ENCODE measurements at places on chromosomes 4 and X. TPM values are rescaled to one million over a fixed set of nuclear protein-coding genes. Genes with fewer than 3 reads are reported as not detected.

YIPF7 gene
- total RNA-seq: not detected

SMIM14 gene
- 26.1 TPM for total RNA-seq

FGF13 gene
- 1.2 TPM for total RNA-seq

CENPE gene
- 1.3 TPM for total RNA-seq

KLB gene
- total RNA-seq: under 0.01 TPM

STAP1 gene
- not detected for total RNA-seq

TRPC5OS gene
- not detected for total RNA-seq

FREM3 gene
- not detected for total RNA-seq

HELQ gene
- 10.1 TPM for total RNA-seq

GPC3 gene
- 0.26 TPM for total RNA-seq

ZAR1 gene
- not detected for total RNA-seq

PSAPL1 gene
- 0.26 TPM for total RNA-seq

HTN3 gene
- total RNA-seq: not detected

GRCh38 chr4:117400039-117400835, 314.9 kb upstream of the TRAM1L1 start:
- peak; percentile 80 for DNase-seq

- no peak for DNase-seq
Measured at GRCh38 chr4:25050370-25051078, 19.8 kb upstream of the LGI2 start.

DNA sequence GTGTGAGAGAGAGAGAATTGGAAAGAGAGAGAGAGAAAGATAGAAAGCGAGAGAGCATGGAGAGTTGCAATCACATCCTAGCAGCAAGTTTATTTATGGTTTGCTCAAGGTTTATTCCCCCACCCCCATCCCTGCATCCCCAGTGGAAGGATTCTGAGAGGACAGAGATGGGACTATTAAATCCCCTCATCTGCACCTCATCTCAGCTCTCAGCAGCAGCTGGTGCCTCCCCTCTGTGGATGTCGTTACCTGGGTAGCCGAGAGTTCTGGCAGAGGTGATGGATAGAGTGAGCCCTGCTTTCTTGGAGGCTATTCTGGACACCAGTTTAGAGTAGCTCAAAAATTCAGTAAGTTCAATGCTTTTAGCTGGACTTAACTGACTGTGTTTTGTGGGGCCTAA, 132.0 kb upstream of the RAI2 start:
- no peak for DNase-seq

GRCh38 chrX:153625271-153626024, 21.6 kb upstream of the DUSP9 start:
- no peak for DNase-seq

DNA sequence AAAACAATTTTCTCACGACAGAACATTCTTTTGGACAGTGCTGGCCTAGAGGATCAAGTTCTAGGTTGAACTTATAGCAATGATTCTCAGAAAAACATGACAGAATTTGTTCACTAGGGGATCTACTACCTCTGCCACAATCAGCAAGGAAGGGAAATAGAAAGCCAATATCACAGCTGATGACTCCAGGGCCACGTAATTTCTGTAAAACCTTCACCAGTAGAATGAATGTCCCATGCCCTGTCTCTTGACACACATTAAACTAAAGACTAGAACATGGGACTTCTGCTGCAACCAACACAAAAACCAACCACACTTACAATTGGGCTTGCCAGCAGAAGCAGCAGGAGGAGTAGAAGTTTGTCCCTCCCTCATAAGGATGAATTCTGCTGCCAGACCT, 86.0 kb upstream of the NPFFR2 start:
- DNase-seq: no peak

GRCh38 chr4:143358923-143359643, 22.4 kb downstream of the GAB1 start:
- DNase-seq: peak; percentile 94

- peak; percentile 27 for DNase-seq
Measured at GRCh38 chrX:116384406-116384954, 51.9 kb upstream of the SLC6A14 start.

GRCh38 chrX:151754047-151754429, 19.5 kb downstream of the CNGA2 start:
- peak; percentile 74 for DNase-seq

DNA sequence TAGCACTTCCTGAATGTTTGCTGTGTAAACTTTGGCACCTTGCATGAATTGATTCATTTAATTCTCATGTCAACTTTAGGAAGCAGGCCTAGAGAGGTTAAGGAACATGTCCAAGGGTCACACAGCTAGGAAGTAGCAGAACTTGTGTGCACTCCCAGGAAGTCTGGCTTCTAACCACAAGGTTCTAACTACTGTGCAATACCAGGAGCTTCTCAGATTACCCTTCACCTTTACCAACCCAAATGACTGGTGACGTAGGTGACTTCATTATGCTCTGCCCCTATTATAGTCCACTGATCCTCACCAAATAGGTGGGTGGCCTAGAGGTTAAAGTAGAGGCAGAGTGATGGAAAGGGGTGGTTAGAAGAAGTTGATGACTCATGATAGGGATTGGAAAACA, 14.4 kb downstream of the AR start:
- DNase-seq: peak; percentile 10

GRCh38 chr4:47484168-47484567, 907 bp upstream of the ATP10D start:
- peak; percentile 95 for DNase-seq

GRCh38 chr4:169099771-169100180, 89.7 kb upstream of the CBR4 start:
- no peak for DNase-seq

GRCh38 chrX:5155301-5155700, 1073.4 kb downstream of the NLGN4X start:
- no peak for DNase-seq

DNA sequence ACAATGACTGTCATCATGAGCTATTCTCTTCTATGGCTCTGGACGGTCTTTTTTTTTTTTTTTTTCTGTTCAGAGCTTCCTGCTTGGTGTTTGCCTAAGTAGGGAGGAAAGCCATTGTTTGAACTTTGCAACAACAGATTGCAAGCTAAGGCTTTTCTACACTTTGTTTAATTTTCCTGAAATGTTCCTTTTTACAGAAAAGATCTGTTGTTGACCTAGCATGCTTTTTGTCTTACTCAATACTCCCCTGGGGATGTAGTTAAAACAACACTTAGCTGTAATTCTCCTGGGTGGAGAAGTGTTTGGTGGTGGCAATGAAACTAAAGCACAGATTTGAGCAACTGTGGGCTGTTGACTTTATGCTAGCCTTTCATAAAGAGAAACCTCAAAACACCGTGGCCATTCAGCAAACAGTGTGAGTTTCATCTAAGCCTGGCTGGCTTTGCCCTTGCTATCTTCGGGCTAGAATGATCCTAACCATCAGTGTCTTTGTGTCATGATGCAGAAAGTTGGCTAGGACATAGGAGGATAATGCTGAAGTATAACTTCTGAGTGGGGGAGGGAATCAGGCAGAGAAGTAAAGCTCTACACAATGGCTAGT, 110.5 kb downstream of the ANXA3 start:
- DNase-seq: peak; percentile 28

DNA sequence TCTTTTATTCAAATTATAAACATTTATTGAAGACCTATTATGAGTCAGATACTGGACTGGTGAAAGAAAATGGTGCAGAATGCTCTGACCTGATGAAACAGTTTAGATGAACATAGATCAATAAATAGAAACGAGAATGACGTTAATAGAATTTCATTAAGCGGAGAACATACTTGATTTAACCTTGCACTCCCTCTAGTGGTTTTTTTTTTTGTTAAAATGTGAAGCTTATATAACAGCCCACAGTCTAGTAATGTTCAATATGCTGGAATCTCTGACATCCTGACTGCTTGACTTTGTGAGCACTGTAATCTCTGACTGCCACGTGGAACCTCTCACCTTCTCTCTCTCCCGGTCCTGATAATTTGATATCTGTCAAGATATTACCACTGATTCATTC, 32.3 kb downstream of the HDAC8 start:
- DNase-seq: peak; percentile 21

GRCh38 chrX:38211891-38212635, 8.6 kb downstream of the SRPX start:
- no peak for DNase-seq

- no peak for DNase-seq
Measured at GRCh38 chr4:188887905-188888304, 748.7 kb downstream of the TRIML1 start.

DNA sequence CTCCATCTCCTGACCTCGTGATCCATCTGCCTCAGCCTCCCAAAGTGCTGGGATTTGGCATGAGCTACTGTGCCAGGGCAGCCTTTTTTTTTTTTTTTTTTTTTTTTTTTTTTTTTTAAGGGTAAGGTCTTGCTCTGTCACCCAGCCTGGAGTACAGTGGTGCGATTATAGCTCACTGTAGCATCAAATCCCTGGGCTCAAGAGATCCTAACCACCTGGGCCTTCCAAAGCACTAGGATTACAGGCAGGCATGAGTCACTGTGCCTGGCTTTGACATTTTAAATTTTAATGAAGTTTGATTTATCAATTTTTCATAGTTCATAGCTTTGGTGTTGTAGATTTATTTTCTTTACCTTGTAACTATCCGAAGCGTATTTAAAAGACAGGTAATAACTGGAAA, 17.8 kb upstream of the OCIAD2 start:
- no peak for DNase-seq

GRCh38 chr4:17851959-17852358, 41.2 kb downstream of the NCAPG start:
- DNase-seq: no peak

DNA sequence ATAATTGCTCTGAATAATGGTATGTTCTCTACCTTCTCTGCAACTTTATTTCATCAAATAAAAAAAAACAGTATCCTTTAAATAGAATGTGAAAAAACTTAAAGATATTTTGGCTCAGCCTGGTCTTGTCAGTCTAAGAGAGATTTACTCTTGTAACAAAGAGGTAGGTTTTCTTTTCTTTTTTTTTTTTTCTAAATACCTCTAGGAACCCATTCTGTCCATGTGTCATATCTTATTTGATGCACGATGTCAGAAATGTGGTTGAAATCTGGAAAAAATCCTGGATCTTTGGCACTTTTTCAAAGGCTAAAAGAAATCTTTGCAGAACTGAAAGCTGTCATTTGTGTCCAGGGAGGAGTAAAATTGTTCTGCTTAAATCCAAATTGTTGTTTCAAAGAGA, 17.3 kb upstream of the FGF5 start:
- DNase-seq: no peak

DNA sequence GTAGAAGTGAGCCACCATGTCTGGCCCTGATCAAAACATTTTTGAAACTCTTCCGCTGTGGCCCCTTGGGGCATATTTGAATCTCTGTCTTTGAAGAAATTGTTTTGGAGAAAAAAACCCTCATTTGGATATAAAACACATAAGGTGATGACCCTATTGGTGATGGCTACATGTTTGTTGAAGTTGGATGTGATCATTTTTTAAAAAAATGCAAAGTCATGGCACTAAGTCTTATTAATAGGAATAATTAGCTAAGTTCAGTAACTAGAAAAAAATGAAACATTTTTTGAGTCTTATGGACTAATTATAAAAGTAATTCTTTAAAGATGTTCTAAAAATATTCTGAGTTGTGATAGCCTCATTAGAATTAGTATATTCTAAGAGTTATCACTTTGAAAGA, 17.9 kb upstream of the BBS7 start:
- no peak for DNase-seq

- no peak for DNase-seq
Measured at GRCh38 chr4:174808836-174809235, 20.2 kb downstream of the GLRA3 start.

DNA sequence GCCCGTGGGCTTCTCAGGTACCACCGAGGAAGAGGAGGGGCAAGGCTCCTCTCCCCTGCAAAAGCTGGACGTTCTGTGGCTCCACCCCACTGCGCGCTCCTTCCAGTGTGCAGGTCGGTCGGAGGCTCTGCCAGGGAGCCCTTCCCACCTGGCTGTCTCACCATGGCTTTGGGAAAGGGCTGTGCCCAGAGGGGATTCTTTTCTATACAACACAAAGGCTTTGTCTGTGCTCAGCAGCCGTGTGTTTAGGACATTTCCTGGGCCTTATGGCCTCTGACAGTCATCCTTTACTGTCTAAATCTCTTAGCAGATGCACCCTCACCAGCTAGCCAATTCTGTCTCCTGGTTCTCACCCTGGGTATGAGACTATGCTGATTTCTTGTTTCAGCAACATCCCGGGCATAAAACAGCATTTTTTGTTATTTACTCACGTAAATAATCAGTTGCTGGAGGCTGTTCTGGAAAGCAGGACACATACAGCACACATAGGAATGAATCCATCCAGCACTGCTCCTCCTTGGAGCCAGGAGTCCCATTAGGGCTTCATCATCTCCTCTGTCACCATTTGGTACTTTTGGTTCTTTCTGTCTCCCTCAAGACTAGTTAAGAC, 20.4 kb upstream of the ATXN3L start:
- DNase-seq: no peak

- DNase-seq: no peak
Measured at GRCh38 chr4:180641495-180641894, 1601.7 kb upstream of the TENM3 start.

GRCh38 chr4:39255871-39256270, 73.5 kb downstream of the WDR19 start:
- no peak for DNase-seq

DNA sequence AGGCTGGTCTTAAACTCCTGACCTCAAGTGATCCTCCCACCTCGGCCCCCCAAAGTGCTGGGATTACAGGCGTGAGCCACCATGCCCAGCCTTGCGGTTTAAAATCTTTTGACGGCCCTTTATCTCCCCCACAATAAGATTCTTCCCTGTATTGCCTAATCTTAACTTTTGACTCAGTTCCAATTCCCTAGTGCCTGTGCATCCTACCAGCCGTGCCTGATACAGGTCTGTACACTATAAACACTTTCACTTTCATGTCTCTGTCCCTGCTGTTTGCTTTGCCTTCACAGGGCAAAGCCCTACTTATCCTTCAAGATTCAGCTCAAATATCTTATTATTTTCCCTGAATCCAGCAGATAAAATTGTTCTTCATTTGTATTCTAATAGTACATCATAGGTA, 74.6 kb downstream of the WDR44 start:
- peak; percentile 18 for DNase-seq

- no peak for DNase-seq
Measured at GRCh38 chr4:98639523-98639922, 18.9 kb downstream of the TSPAN5 start.

GRCh38 chrX:20487227-20487626, 220.5 kb upstream of the RPS6KA3 start:
- peak; percentile 70 for DNase-seq

DNA sequence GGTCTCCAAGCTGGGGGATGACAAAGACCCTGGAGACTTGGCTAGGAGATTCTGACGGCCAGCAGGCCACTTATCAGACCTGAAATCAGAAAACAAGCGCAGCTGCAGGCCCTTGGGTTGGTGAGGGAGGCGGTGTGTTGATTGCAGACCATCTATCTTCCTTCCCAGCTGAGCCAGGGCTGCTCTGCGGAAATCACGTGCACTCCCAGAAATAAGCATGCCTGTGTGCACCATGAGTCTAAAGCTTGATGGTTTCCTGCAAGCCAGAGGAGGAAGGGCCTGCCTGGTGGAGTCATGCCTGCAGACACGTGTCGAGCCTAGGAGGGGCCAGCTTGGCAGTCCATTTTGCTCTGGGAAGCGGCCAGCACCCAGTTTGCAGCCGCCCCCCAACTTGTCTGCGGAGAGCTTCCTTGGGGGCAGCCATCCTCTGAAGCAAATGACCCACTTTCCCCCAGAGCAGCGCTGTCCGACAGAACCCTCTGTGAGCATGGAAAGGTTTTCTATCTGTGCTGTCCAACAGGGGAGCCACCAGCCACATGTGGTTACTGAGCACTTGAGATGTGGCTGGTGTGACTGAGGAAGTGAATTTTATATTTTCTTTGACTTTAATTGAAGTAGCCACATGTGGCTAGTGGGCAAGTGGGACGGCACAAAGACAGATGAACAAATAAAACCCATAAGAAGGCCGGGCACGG, 175.7 kb upstream of the BCOR start:
- no peak for DNase-seq

Measured in bronchial epithelial cell (primary cell).